ENCODE measurements at places on chromosomes 4 and X. TPM values are rescaled to one million over a fixed set of nuclear protein-coding genes. Genes with fewer than 3 reads are reported as not detected.

GRCh38 chr4:149549911-149550310 is 265.7 kb downstream of the IQCM start:
- DNase-seq = no peak

SMPX gene
- polyA plus RNA-seq = 0.29 TPM

SPATA18 gene
- polyA plus RNA-seq = 1.1 TPM

DNA sequence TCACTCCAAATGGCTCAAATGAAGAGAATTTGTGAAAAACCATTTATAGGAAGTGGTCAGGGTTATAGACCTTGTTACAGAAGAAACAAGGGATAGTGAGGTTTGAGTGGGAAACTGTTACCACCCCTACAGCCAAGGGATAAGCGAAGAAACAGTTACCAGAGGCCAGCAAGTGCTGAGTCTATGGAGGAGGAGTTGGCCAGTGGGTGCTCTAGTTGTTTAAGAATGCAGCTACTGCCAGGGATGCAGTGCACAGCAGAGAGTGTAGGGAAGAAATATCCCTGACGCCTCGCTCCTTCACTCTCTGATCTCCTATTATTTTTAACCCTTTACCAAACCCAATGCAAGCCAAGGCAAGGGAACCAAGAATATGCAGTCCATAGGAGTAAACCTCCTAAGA is 15.2 kb upstream of the SYTL4 start:
- DNase-seq = no peak

DNA sequence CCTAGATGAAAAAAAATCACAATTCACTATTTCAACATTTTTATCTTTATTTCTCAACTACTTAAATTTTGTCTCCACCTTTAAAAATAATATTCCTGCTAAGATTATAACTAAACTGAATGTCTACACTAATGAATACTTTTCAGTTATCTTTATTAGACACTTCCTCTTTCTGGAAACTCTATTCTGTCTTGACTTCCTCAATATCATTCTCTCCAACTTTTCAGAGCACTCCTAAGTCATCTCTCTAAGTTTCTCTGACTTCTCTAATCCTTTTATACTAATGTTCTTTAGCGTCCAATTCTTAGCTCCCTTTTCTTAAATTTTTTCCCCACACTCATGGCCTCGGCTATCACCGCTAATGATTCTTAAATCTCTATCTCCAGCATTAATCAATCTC is 374.2 kb downstream of the FBXO8 start:
- no peak for DNase-seq

AVPR2 gene
- 1.1 TPM for polyA plus RNA-seq

TTC29 gene
- polyA plus RNA-seq = 1.6 TPM

REPS2 gene
- polyA plus RNA-seq = 11.5 TPM

DNA sequence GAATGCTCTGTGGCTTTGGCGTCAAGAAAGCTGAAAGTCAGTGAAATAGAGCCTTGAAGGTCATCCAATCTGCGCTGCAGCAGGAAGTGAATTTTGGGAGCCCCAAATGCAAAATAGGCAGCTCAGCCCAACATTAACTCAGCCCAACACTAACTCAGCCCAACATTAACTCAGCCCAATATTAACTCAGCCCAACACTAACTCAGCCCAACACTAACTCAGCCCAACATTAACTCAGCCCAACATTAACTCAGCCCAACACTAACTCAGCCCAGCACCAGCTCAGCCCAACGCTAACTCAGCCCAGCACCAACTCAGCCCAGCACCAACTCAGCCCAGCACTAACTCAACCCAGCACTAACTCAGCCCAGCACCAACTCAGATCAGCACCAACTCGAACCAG is 71.5 kb downstream of the SORBS2 start:
- no peak for DNase-seq

TLR10 gene
- polyA plus RNA-seq = 0.64 TPM

All from left renal cortex interstitium (tissue), 4 donors.